ENCODE measurements at places on chromosomes 2 and 18. TPM values are rescaled to one million over a fixed set of nuclear protein-coding genes. Genes with fewer than 3 reads are reported as not detected.

- no peak for DNase-seq
Observed at GRCh38 chr2:224042191-224042696, 3.2 kb upstream of the SERPINE2 start.

The IGFBP2 gene
- total RNA-seq, result 0.22 TPM

DNA sequence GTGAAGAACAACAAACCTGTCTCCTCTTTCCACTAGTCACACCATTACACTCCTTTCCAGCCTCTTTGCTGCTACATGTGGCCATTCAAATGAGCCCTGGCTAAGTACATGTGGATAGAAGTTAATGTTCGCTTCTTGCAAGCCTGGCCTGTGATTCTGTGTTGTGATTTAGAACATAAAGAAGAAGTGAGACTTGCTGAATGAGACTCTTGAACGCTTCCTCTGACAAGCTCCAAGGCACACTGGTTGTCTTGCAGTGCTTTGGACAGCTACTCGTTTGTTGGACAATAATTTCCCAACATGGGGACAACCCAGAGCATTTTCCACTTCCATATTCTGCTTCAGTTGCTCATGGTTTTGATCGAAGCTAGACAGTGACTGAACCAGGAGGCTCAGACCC, 57.3 kb downstream of the CCDC74A start:
- DNase-seq, result no peak

GRCh38 chr2:100289020-100289419, 33.3 kb downstream of the LONRF2 start:
- DNase-seq, result no peak

DNA sequence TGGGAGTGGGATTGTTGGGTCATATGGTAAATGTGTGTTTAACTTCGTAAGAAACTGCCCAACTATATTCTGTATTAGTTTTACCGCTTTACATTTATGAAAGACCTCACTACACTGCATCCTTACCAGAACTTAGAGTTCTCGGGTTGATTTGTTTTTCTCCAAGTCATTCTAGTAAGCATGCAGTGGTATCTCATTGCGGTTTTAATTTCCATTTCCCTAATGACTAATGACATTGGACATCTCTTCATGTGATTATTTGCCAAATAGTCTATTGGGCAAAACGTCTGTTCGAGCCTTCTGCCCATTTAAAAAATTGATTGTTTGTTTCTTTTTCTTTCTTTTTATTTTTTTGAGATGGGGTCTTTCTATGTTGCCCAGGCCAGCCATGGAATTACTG, 6.8 kb downstream of the FBLN7 start:
- DNase-seq, result no peak

The ZNF407 gene
- 18.5 TPM for total RNA-seq

All from CD8-positive, alpha-beta T cell (primary cell).